ENCODE measurements at places on chromosomes 3 and 15.

DNA sequence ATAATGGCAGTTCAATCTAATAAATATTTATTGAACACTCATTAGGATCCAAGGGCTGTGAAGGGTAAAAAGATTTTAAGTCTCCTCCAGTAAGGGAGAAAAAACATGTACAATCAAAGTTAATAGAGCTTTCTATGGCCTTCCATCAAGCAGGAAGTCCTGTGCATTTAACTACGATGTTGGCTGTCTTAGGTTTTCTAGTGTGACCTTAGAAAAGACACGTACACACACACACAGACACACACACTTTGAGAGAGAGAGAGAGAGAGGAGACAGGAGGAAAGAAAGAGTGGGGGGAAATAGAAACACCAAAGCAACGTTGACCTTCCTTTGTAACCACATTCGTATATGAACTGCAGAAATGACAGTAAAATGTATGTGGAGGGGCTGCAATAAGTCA lies 126.1 kb upstream of the TMC3 start:
- DNase-seq: no peak

DNA sequence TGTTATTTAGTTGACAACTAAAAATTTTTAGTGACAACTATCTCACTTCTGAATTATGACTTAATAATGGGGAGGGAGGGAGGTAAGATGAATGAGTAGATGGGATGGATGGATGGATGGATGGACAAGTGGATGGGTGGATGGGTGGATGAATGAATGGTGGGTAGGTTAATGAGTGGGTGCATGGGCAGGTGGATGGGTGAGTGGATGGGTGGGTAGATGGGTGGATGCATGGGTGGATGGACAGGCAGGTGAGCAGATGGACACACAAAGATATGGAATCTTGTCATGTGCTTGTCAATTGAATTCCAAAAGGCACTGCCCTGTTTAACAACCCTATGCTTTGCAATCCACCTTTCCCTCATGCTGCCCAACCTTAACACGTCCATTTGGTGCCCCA lies 41.5 kb downstream of the KLHL25 start:
- DNase-seq: no peak

DNA sequence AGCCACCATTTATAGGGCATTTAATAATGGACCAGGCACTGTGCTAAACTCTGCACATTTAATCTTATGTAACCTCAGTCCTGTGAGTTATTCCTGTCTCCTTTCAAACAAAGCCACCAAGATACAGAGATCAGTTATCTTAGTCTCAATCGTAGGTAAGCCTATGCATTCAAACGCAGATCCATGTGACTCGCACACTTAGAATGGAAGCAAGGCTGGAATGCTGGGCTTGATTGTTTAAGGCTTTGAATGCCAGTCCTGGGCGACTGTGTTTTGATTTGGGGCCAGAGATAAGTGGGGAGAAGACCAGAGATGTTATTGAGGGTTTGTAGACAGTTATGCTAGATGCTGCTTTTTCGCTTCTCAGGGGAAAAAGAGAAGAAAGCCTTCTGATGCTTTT lies 22.2 kb downstream of the MED12L start:
- DNase-seq: no peak

DNA sequence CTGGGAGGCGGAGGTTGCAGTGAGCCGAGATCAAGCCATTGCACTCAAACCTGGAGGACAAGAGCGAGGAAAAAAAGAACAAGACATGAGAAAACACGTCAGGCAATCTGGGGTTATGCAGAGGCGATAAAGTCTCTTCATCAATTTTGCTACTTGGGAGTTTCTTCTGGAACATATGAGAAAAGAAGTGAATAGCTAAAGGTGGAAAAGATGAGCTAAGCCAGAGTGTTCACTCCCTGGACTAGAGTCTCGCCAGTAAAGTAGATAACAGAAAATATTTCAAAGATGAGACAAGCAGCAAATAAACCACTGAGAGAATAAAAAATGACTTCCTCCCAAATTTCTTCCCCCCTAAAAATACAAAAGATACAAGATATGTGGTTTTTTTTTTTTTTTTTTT lies 188.4 kb upstream of the HES1 start:
- no peak for DNase-seq

DNA sequence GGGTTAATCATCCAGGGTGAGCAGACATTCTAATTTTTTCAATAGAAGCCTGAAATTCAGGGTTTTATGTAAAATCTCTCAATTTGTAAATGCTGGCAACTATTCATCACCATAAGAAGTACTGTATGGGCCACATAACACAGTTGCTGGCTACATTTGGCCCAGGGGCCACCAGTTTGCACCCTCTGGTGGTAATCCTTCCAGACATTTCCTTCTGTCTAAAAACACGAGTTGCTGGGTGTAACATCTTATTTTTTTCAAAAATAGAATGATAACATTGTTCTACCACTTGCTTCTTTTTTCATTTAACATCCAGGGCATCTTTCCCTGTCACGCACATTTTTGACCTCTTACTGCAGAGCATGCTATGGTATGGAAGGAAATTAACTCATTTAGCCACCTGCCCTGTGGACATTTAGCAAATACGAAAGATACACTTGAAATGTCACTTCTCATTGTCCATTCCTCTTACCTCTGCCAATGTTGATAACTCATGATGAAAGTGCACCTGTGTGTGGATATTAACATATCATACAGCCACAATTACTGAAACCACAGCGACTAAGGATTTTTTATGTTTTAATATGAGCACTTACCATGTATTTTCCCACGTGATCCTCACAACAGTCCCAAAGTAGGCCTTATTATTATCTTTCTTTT lies 117.5 kb upstream of the ARHGEF3 start:
- no peak for DNase-seq

DNA sequence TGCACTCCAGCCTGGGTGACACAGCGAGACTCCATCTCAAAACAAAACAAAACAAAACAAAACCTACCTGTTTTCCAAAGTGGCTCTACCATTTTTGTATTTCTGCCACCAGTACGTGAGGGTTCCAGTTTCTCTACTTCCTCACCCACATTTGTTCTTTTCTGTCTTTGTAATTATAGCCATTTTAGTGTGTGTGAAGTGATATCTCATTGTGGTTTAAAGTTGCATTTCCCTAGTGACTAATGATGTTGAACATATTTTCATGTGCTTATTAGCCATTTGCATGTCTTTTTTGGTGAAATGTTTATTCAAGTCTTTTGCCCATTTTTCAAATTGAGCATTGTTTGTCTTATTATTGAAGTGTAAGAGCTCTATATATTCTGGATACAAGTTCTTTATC lies 50.7 kb downstream of the TRA2B start:
- no peak for DNase-seq

GRCh38 chr3:10629671-10630040 lies 124.3 kb upstream of the ATP2B2 start:
- DNase-seq: no peak

DNA sequence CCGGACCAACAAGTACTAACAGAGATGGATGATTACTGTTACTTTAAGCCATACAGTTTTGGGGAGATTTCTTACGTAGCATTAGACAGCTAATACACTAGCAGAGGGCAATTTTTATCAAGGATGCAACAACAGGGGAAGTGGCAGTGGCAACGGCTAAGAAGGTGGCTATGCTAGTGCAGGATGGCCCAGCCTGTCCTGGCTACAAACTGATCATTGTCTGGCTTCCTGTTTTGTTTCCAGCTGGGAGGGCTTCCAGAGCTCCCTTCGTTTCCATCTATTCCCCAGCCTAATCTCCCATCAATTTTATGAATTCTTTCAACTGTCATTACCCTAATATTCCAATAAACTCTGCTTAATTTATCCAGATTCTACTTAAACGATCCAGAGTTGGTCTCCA lies 16.0 kb upstream of the PLA2G4F start:
- no peak for DNase-seq

- DNase-seq: no peak
These were observed 222.7 kb upstream of the DNAJC19 start for GRCh38 chr3:181212271-181212670.

GRCh38 chr3:160163229-160163878 lies 61.9 kb upstream of the C3orf80 start:
- DNase-seq: no peak

- DNase-seq: no peak
These were observed 30.9 kb downstream of the VIPR1 start for GRCh38 chr3:42533161-42533897.

GRCh38 chr3:23094890-23095462 lies 108.2 kb upstream of the UBE2E2 start:
- no peak for DNase-seq

GRCh38 chr15:47744496-47744895 lies 27.2 kb downstream of the SEMA6D start:
- no peak for DNase-seq

DNA sequence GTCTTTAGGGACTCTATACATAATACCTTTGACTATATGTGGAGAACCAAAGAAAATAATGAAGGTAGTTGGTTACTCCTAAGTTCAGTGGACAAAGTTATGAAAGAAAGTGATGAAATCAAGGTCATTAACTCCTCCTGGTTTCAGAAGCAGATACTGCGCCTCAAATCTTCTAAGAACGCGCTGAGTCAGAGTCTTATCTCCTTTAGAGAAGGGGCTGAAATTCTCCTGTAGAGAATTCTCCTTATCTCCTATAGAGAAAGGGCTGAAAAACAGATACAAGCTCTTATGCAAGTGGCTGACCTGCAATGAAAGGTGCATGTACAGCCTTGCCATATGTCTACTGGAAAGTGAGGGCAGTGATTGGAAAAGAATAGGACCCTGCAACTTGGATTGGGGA lies 824.2 kb downstream of the NSUN3 start:
- no peak for DNase-seq

DNA sequence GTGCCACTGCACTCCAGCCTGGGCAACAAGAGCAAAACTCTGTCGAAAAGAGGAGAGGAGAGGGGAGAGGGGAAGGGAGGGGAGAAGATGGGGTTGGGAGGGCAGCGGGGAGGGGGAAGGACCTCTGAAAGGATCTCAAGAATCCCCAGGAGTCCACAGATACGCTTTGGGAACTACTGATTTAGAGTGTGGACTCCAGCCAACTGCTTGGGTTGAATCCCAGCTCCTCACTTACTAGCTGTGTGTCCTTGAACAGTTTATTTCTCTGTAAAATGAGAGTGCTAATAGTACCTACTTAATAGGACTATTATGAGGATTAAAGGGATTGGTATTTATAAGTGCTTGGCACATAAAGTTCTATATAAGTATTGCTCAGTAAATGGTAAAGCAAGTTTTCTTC lies 45.0 kb upstream of the FAH start:
- DNase-seq: no peak

DNA sequence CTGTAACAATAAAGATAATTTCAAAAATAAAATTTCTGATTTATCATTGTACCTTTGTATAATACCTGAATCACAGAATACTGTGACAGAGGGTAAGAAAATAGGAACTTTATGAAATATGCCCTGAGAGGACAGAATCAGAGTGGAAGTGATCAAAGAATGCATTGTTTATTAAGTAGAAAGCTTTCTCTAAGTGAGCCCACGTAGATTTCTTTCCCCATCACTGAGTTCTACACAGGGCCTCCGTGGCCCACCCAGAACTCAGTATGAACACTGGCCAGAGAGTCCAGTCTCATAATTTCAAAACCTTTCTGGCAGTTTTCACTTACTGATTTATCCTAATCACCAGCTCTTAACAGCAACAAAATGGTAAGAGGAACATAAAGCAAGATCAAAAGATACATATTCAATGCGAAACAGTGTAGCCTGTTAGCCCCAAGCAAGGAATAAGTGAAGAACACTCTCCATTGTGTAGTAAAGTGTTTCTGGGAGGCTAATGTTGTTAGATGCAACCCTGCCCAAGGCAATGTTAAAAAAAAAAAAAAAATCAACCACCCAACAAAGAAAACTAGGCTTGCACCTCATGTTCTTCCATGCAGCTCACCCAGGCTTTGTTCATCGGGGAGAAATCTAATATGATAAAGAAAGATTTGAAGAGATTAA lies 341.3 kb downstream of the LSAMP start:
- no peak for DNase-seq

DNA sequence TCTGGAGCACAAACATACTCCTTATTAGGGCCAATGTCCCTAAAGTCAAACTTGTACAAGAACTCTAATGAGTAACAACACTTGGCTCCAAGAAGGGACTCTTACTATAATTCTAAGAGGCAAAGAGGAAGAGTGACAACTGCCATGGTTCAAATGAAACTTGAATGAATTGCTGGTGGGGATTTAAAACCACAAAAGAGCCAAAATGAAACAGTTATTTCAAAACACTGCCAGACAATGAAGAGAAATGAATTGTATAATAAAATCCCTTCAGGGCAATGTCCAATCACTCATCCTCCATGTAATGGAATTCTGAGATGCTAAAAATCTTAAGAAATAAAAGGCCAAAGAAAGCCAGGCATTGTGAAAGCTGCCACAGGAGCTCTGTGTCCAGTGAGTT lies 14.2 kb downstream of the THRB start:
- DNase-seq: no peak

DNA sequence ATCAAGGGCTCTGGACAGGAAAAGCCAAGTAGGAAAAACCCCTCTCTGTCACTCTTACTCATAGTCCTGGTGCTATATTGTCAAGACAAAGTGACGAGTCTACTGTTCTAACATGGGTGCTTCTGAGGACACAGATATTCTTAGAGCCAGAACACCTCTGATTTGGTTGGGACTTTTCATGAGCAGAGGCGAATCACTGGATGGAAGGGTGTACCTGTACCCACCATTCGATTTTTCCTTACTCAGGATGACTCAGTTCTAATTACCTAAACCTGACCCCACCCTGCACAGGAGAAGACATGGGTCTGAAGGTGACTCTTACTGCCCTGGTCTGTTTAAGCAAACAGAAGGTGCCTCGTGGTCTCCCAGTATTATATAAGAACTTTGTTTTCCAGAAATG lies 58.5 kb downstream of the ABCC5 start:
- DNase-seq: no peak

DNA sequence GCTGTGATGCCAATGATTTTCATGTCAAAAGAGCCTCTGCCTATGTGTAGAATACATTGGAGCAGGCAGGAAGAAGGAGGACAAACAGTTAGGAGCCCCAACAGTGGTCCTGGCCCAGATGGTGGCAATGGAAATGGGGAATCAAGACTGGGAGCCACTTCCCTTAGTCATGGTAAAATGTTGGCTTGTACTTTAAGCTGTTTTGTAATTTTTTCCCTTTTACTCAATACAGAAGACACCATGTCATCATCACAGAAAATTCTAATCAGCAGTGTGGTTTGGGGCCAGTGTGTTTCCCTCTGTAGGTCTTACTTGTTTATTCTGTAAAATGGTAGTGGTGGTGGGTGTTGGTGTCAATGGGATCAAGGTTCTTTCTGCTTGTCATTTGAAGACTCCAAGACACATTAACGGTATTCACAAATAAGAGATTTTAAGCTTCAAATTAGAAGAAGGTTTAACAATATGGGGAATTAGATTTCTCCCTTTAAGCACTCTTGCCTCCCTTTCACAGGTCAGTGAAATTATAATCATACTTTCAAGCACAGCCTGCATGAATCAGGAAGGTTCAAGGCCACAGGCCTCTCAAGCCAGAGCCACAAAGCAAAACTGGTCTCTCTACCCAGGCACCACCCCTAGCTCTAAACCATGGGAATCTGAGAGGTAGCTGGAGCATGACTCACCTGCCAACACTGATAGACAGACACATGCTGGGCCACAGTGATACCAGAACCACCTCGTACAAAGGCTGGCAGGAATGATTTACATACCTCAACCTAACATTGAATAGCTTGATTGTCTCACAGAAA lies 24.9 kb downstream of the SIAH2 start:
- DNase-seq: no peak

Measured in stimulated activated CD8-positive, alpha-beta memory T cell treated with anti-CD3 and anti-CD28 coated beads, Interleukin-7, amount 100 ng/mL, for 24 hours (primary cell).